NCI-H1105 treated with DMSO at 0.1 percent for 48 hours (cell line): ENCODE measurements at places on chromosomes 16 and 17.

DNA sequence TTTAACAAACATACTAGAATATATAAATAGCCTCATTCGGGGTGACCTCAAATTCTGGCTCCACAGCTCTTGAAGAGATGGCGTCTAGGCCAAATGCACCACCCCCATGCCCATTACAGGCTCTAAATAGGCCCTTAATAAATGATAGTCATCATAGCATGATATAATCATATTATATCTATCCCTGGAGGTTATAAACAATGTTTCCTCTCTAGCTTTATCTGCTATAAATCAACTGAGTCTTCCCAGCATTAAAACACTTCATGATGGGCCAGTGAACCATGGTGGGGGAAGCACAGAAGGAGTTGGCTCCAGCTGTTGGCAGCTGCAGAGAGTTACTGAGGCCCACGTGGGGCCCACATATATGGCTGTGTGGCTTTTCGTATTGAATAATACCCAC is 214.9 kb upstream of the MPHOSPH6 start:
- no peak for DNase-seq

DNA sequence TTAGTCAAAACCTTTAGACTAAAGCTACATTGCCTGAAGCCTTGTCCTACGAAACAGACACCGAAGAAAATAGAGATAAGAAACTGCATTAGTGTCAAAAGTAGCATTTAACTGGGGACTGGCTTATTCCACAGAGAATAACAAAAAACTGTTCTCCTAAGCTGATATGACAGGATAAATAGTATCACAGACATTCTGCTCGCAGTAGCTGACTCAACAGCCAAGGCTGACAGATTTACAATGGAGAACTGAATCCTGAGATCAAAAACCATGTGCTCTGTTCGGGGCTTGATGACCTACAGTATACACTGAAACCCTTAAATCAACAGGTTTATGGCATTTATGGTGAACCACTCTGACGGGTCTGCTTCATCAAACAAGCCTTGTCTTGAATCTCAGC is 25.5 kb downstream of the ADAMTS18 start:
- no peak for DNase-seq

GRCh38 chr17:75516619-75517296 is 430 bp downstream of the TSEN54 start:
- DNase-seq, result peak; percentile 30

DNA sequence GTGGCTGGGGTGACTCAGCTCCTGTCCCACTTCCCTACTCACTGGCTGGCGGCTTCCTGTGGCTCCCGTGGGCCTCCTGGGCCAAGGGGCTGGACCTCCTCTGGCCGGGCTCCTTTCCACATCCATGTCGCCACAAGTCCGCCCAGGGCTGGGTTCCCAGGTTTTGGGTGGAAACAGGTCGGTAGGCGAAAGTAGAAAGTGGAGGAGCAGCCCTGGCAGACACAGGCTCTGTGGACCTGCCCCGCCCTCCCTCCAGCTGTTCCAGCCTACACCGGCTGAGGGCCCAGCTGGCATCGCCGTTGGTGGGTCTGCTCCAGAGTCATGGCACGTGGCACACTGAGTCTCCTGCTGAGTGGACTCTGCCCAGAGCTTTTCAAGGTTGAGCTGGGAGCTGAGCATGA is 28.7 kb downstream of the GSE1 start:
- no peak for DNase-seq

DNA sequence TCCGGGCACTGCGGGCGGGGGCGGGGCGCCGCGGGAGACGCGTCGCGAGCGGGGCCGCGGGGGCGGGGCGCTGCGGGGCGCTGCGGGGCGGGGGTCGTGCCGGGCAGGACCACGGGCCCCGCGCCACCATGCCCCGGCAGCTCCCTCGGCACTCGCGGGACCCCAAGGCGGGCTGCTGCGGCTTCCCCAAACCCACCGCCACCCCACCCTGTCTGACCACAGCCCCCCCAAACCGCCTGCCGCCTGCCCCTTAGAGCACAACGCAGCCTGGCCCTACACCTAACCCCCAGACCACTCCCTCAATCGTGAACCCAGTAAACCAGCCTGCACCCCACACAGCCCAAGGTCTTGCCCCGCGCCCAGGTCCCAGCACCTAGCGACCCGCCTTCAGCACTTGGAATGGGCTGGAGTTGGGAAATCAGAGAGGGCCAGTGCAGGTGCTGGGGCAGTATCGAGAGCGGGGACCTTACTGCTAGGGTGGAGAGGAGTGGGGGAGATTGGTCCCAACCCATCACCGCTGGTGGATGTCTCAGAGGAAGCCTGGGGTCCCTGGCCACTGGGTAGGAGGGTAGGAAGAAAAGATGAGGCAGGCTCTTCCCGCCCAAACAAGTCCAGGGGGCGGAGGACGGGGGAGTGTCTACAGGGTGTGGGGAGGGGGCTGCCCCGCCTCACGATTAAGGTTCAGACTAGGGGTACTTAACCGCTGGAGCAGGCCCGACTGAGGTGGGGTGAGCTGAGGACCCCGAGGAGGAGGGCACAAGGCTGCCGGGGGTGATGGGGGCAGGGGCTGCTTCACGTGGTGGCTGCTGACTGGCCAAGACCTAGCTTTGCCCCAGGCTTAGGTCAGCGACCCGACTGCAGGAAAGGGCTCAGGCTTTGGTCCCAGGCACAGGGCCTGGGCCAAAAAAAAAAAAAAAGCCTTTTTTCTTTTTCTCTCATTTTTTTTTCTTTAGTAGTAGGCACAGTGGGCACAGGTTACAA is 539 bp upstream of the VAMP2 start:
- DNase-seq, result peak; percentile 53

DNA sequence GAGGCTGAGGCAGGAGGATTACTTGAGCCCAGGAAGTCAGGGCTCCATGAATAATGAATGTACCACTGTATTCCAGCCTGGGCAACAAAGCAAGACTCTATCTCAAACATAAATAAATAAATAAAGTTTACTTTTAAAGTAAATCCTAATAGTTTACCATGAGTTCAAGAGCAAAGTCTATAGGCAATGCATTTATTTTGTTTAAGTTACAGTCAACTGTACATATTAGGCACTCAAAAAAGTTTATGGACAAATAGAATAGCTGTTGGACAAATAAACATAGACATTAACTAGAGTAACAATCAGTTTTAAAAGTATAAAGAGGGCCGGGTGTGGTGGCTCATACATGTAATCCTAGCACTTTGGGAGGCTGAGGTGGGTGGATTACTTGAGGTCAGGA is 3.7 kb upstream of the AARSD1 start:
- no peak for DNase-seq

DNA sequence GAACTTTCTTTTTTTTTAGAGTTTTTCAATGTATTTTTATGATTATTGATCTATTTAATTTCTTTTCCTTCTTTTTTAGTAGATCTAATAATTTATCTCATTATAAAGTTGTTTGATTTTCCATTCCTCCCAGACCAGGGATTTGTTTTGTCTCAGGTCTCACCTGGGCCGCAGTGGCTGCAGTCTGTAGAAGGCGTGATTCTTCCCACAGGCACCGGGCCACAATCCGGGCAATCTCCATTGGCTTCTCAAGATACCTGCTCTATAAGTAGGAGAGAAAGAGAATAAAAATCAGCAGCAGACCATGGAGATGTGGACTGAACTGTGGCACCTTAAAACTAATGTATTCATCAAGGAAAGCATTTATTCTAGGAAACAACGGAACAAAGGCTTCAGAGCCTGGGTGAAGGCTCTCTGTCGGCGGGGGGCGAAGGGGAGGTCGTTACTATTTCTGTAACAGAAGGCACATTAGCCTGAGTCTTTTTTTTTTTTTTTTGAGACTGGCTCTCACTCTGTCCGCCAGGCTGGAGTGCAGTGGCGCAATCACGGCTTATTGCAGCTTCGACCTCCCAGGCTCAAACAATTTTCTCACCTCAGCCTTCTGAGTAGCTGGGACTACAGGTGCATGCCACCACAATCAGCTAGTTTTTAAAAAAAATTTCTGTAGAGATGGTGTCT is 42.7 kb downstream of the STAT3 start:
- no peak for DNase-seq

GRCh38 chr17:732902-733720 is 715 bp downstream of the TLCD3A start:
- no peak for DNase-seq

- no peak for DNase-seq
Measured at GRCh38 chr17:73420897-73421296, 109.1 kb upstream of the CDC42EP4 start.

- no peak for DNase-seq
Measured at GRCh38 chr16:55391760-55392375, 67.9 kb downstream of the IRX6 start.
